ENCODE measurements at places on chromosomes 12 and 14.

DNA sequence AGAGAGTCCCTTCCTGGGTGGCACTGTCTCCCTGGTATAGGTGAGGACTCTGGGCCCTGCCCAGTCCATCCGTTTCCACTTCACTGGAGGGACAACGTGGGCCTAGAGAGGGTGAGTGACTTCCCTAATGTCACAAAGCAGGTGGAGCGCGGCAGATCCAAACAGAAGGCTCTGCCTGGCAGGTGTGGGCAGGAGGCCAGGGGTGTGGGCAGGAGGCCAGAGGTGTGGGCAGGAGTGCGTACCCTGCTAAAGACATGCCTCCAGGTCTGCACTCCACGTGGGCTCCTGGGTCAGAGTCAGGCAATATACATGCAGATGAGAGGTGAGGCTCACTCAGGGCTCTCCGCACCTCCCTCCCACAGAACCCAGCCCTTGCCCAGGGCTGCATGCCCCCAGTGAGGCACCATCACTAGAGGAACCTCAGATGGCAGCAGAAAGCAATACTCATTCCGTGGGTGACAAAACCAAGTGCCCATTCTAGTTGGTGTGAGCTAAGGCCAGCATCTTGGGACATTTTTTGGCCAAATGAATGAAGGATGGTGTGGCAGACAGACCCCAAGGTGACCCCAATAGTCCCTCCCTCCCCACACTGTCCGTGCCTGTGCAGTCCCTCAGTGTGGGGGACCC lies 271.6 kb upstream of the RTL1 start:
- DNase-seq, result no peak

- no peak for DNase-seq
Observed at GRCh38 chr12:42118136-42118879, 26.4 kb downstream of the GXYLT1 start.

DNA sequence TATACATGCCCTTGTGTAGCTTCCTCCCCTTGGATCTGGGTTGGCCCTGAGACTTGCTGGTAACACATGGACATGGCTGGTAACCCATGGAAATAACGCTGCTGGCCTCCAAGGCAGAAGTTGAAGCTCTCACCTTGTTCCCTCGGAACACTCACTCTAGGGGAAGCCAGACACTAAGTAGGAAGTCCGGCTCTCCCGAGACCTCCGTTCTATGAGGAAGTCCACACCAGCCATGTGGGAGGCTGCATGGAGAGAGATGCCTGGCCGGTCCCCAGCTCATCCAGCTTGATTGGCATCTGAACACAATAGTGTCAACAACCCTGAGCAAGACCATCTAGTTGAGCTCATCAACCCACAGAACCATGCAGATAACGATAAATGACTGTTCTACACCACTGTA lies 39.7 kb upstream of the VRK1 start:
- no peak for DNase-seq

DNA sequence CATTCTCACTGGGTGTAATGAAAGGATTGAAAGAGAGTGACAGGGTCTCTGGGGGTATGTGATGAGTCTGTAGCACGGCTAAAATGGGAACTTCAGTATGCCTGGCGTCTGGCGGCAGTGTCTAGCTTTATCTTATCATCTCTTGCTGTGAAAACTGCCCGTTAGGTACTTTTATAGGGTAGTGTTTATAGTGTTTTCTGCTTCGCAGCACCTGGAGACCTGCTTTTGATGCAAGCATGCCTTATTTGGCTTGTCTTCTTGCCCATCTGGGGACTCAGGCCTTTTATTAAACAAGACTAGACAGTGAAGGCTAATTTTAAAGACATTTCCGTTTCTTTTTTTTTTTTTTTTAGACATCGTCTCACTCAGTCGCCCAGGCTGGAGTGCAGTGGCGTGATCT lies 36.3 kb upstream of the ALDH2 start:
- DNase-seq, result no peak

- no peak for DNase-seq
Observed at GRCh38 chr14:43161477-43161876, 1345.6 kb downstream of the FSCB start.

All from activated CD4-positive, alpha-beta T cell treated with anti-CD3 and anti-CD28 coated beads, Interleukin-2, amount 50 U/mL, for 1 hour (primary cell).